NCI-H460 (cell line): ENCODE measurements at places on chromosomes 2 and 18.

- no peak for DNase-seq
Measured at GRCh38 chr2:109295070-109295780, 166.2 kb downstream of the SH3RF3 start.

DNA sequence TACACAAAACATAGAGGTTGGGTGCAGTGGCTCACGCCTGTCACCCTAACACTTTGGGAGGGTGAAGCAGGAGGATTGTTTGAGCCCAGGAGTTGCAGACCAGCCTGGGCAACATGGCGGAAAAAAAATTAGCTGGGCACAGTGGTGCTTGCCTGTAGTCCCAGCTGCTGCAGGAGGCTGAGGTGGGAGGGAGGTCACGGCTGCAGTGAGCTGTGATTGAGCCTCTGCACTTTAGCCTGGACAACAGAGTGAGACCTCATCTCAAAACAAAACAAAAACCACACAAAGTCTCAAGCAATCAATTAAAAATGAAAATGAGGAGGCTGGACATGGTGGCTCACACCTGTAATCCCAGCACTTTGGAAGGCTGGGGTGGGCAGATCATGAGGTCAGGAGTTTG is 4.9 kb downstream of the NOP58 start:
- no peak for DNase-seq

GRCh38 chr2:128252501-128252900 is 66.2 kb downstream of the HS6ST1 start:
- DNase-seq = no peak

- no peak for DNase-seq
Measured at GRCh38 chr2:159459279-159459678, 157.1 kb downstream of the BAZ2B start.

GRCh38 chr2:196989496-196989895 is 63.0 kb upstream of the PGAP1 start:
- no peak for DNase-seq

DNA sequence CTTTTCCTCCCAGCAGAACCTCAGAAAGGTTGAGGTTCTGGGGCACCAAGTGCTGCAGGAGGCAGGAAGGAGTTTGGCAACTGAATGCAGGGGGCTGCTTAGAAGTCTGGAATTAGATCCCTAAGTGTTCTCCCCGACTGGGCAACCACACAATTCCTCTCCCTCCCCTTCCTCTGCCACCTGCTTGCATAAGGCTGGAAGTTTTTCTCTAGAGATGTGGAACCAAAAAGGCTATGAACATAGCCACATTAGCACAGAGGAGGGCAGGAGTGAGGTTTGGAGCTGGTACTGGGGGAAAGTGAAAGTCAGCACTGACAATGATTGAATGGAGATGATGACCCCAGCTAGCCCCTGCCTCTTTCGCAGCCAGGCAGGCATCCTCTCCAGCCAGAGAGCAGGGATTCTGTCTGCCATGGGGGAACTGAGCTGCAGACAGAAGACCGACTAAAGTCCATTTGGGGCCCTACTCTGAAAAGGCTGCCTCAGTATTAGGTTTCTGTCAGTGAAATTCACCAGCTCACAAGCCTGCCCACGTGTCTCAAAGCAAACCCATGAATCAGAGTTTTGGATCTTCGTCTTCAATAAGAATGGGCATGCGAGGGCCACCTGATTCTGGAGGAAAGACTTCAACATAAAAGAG is 87.9 kb upstream of the ITGA6 start:
- no peak for DNase-seq

DNA sequence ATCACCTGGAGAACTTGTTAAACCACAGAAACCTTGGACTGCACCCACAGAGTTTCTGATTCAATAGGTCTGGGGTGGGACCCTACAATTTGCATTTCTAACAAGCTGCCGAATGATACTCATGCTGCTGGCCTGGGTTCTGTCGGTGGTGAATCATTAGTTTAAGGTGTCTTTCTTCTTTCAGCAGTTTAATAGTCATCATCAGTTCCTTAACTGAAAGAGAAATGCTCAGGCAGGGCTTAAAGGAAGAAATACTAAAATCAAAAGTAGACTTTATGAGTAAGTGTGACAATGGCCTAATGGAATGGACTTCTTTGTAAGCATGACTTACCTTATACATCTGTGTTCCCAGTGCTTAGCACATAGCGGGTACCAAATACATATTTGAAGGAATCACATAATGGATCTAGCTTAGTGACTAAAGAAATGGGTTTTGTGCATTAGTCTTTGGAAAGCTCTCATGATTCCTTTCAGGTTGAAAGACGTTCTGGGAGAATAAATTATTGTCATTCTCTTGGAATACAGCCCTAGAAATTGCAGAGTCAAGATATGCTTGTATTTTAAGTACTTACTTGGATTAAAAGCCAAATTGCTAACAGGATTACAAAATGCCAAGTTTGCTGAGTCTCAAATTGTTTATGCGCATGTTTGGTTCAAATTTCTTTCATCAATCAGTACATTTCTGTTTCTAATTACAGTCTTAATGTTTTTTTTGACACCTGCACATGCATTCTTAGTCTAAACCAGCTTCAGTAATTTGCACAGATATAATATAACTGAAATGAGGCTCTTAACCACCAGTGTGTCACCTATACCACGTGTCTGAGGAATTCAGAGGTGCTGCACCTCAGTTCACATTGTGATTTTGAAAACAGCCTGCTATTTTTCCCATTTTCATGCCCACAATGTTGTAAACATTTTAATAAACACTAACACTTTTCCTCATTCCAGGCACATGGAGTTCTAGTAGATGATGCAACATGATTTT is 220.3 kb upstream of the NRP2 start:
- no peak for DNase-seq

DNA sequence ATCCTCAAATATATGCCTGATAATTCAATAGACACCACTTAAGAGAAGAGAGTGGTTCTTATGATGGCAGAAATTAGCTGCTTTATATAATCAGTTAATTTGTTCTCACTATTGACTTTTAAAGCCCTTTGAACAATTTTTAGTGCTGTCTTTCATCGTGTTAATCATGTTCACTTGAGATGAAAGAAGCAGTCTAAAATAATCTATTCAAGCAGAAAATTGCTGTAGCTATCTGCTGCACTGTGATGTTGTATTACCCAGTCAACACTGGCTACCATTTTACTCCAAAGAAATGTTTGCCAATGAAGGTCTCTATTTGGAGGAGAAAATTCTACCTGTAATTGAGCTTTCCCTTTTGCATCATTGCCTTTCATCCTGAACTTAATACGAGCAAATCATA is 459.8 kb upstream of the FSIP2 start:
- DNase-seq = no peak

GRCh38 chr2:67318563-67318962 is 78.6 kb upstream of the ETAA1 start:
- no peak for DNase-seq

- DNase-seq = no peak
Measured at GRCh38 chr2:95569170-95569569, 22.6 kb upstream of the TRIM43 start.

GRCh38 chr2:166519391-166519962 is 25.4 kb upstream of the SCN7A start:
- no peak for DNase-seq

DNA sequence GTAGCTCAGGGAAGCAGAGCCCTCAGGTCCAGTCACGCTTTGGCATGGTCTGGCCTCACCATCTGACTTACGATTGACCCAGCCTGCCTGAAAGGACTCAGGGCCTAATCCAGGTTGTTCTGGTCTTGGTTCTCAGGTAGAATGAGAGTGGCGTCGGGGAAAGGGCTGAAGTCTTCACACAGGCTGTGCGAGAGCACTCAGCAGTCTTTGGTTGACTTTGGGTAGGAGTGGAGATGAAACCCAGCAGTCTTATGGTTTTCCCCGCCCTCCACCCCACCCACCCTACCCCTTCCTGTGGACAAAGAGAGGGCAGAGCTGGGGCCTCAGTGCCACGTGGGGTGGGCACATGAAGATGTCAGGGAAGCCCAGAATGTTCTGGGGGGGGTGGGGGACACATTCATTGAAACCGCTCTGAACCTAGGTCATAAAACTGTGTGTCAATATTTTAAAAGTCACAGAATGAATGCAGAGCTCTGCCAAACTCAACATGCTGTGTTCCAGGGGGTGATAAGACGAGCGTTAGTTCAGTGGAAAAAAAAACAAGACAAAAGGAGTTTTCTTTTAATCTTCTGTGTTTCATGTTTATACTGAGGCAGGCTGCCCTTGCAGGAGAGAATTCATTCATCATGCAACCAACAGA is 58.6 kb upstream of the ALPP start:
- DNase-seq = no peak

DNA sequence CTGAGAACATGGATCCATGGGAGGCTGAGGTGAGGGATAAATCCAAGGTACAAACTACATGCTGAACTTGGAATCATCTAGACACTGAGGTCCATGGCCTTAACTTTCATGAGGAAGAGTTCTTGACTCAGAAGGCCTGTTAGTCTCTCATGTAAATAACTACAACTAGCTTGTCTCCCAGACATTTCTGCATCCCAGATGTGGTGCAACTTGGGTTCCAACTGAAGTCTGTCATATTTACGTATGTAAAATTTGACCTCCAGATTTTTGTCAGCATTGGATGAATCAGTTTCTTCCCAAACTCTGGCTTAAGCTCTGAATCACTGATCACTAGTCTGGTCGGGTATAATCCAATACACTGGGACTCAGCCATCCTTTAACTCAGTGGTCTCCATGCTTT is 306.9 kb downstream of the PDE11A start:
- no peak for DNase-seq

DNA sequence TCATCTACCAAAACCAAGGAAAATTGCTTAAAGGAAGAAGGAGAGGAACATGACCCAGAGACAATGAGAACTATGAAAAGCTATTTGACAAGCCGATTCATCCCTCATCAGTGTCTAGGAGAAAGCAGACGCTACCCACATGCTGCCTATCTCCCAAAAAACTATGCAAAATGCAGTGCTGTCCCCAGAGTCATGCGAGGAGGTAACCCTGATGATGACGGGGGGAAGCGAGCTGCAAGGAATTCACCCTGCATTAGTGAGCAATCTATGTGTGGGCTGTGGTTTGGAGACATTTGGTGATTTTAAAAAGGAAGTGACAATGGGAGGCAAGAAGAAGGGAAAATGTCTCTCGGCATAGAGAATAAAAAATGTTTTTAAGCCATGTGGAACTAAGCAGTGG is 472.7 kb downstream of the CMPK2 start:
- DNase-seq = no peak

DNA sequence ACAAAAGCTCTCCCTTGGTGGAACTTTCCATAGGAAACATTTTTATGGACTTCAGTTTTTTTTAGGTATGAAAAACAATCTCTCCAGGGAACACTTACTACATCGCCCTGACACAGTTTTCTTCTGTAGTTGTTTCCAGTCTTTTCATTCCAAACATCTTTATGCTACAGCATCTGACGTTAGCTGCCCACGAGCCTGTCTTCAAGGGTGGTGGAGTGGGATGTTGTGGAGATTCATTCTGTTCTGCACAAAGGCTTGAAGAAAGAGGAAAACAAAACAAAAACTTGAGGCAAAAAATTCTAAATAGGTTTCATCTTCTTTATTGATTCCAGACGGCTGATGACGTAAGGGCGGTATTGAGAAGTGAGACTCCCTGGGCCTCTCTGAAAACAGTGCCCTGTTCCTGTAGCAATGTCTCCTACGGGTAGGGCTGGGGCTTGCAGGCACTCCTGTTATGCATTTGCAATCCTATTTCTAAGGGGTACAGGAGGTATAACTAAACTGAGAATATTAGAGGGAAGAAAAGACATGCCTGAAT is 375.0 kb downstream of the RNF144A start:
- no peak for DNase-seq

DNA sequence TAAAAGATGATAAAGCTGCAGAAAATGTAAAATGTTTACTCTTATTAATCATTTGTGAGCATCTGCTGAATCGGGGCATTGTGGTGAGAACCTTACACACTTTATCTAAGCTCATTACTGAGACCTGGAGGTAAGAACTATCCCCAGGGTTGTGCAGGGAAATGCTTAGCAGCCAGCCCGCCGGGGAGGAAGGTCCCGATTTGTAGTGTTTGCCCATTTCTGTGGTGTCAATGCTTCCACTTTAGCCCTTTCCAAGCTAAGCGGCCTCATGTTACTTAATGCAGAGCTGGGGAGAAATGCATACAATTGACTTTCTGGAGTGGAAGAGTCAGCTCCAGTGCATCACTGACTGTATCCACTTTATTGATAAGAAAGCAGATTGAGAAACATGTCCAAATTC is 20.8 kb upstream of the KCNK3 start:
- no peak for DNase-seq

- no peak for DNase-seq
Measured at GRCh38 chr2:238899386-238899785, 51.5 kb downstream of the TWIST2 start.

DNA sequence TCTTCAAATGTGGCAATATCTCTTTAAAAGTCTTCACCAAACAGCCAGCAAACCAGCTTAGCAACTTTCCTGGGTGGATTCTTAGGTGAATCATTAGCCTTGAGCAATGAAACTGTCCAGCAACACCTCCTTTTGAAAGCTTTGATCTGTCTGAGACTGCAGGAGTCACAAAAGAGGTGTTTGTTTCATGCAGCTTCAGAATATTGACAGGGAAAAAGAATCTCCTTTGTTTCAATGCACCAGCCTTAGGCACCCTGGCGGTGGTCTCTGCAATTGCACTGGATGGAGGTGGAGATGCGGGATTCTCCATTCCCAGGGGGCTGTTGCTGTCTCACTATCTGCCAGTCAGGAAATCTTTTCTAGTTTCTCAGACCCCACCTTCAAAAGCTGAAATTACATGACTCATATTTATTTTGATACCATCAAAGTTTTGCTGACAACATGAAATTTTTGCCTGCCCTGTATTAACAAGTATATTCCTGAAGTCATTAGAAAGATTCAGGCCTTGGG is 76.0 kb upstream of the DSG1 start:
- DNase-seq = peak; percentile 68

GRCh38 chr2:105593221-105593967 is 151.3 kb upstream of the NCK2 start:
- no peak for DNase-seq

DNA sequence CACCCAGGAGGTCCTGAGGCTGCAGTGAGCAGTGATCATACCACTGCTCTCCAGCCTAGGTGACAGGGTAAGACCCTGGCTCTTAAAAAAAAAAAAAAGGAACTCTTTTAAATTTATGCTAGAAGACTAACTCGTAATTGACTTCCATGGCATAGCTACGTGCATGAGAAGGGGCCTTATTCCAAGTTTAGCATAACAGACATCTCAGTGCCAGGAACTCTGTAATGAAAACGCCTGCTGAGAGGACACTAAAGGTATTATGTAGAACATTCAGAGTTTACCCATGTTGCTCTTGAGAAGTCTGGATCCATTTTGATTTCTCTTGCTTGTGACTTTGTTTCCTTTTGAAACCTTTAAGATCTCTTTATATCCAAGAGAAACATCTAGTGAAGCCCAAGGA is 276.0 kb downstream of the ZNF407 start:
- no peak for DNase-seq

GRCh38 chr2:1743396-1744150 is 742 bp downstream of the PXDN start:
- DNase-seq = no peak

- no peak for DNase-seq
Measured at GRCh38 chr2:124281541-124281940, 256.5 kb downstream of the CNTNAP5 start.

GRCh38 chr2:120313695-120314615 is 32.0 kb upstream of the INHBB start:
- no peak for DNase-seq

- DNase-seq = no peak
Measured at GRCh38 chr2:71530211-71530610, 76.8 kb downstream of the DYSF start.
